ENCODE measurements at places on chromosomes 2 and 18.

DNA sequence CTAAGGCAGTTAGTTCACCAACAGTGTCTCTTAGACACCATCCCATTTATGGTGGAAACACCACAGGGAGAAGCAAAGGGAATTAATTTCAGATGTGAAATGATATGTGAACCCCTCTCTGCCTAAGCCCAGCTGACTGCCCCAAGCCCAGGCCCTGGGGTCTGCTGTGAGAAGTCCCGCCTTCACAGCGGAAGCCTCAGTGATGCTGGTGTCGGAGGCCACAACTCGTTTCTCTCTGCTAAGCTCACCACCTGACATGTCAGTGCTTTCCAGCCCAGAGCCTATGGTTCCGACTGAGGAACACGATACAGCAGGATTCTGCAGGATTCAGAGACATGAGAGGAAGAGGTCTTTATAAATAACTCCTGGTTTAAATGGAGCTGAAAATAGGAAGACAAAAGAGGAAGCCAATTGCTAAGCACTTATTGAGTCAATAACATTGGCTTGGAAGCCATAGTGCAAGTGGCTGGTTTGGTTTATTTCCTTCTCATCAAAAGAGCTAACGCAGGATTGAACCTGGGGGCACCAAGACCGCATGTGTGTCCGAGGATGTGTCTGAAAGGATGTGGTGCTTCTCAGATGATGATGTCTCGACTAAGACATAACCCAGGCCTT lies 21.9 kb upstream of the LOXHD1 start:
- no peak for DNase-seq

DNA sequence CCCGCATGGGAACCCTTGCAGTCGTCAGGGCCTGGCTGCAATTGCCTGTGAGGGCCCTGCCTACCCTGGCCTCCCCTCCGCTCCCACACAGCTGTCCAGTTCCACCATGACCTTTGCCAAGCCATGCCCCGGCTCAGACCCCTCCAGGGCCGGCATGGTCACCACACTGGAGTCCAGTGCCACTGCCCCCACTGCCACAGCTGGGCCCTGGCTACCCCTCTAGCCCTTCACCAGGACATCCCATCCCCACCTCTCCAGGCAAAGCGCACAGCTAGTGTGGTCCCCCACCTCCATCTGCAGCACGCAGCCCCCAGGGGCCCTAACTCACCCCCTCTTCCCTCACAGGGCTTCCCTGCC lies 70.3 kb upstream of the SMAD7 start:
- no peak for DNase-seq

DNA sequence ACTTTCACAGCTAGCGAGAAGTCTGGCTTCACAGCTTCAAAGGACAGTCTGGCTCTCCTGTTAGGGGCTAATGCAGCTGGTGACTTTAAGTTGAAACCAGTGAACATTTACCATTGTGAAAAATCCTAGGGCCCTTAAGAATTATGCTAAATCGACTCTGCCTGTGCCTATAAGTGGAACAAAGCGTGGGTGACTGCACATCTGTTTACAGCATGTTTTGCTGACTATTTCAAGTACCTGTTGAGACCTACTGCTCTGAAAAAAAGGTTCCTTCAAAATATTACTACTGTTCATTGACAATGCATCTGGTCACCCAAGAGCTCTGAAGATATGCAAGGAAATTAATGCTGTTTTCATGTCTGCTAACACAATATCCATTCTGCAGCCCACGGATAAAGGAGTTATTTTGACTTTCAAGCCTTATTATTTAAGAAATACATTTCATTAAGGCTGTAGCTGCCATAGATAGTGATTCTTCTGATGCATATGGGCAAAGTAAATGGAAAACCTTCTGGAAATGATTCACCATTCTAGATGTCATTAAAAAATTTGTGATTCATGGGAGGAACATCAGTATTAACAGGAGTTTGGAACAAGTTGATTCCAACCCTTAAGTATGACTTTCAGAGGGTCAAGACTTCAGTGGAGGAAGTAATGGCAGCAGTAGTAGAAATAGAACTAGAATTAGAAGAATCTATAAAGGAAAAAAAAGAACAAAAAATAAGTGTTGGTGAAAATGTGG lies 48.9 kb downstream of the POLR1A start:
- DNase-seq: no peak

DNA sequence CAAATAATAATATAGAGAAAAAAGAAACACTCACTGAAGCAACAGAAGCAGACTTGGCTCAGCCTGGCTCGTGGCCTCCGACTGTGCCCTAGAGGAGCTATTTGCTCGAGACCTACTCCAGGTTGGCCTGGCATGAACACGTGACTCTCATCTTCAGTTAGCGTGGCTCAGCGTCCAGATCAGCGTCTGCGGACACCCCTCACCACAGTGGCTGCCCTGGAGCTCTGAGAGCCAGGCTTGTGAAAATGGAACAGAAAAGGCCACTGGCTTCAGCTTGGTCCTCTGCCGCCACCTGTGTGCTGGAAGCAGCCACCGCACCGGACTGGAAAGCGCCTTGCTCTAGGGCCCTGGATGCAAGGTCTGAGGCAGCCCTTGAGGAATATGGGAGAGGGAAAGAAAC lies 1184.0 kb upstream of the GYPC start:
- no peak for DNase-seq

- no peak for DNase-seq
Observed at GRCh38 chr2:82239176-82239575, 1934.6 kb upstream of the LRRTM1 start.

GRCh38 chr18:2910751-2911425 lies 64.1 kb downstream of the EMILIN2 start:
- no peak for DNase-seq

DNA sequence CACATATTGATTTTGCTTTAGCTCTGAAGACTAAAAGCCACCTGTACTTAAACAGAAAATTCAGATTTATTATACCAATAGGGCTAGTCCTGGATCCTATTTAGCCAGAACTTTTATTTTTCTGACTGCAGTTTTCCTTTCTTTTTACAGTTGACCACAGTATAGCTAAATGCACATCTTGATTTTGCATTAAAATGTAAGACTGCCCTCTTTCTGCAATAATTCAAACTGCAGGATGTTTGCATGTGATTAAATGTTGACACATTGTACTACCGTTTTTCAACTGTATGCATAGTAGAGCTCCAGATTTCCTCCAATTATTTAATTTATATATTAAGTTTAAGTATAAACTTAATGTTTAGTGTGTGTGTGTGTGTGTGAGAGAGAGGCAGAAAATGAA lies 1262.9 kb downstream of the SUCLG1 start:
- DNase-seq: no peak

- DNase-seq: no peak
Observed at GRCh38 chr18:31098878-31099277, 3.3 kb downstream of the DSC2 start.

DNA sequence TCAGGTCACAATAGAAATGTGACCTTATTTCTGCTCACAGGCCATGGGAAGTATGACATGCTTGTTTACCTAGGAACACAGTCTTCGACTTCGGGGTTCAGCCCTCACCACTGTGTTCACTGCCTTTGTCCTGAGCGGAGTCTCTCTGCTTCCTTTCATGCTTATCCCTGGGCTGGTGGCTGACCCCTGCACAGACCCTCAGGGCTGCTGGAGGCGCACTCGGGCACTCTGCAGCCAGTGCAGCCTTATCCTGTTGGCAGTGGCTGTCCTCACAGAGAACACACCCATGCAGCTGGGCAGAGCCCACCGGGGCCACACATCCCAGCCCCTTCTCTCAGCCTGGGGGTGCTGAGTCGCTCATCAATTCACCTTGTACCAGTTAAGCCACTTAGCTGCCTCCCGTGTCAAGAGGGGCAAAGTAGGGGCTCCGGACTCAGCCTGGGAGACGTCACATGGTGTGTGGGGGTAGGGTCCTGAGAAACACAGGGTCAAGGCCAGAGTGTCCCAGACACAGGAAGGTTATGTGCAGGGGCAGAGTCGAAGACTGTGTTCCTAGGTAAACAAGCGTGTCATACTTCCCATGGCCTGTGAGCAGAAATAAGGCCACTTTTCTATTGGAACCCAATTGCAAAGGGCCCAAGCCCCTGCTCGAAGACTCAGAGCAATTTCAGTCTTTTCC lies 107.5 kb downstream of the FAM210A start:
- no peak for DNase-seq

- DNase-seq: no peak
Observed at GRCh38 chr2:184336688-184337087, 261.6 kb upstream of the ZNF804A start.
